ENCODE measurements at places on chromosomes 3 and 15.

- no peak for DNase-seq
These were observed 183.3 kb downstream of the AKAP13 start for GRCh38 chr15:85563731-85564130.

GRCh38 chr3:4935347-4935746 lies 43.9 kb upstream of the BHLHE40 start:
- no peak for DNase-seq

DNA sequence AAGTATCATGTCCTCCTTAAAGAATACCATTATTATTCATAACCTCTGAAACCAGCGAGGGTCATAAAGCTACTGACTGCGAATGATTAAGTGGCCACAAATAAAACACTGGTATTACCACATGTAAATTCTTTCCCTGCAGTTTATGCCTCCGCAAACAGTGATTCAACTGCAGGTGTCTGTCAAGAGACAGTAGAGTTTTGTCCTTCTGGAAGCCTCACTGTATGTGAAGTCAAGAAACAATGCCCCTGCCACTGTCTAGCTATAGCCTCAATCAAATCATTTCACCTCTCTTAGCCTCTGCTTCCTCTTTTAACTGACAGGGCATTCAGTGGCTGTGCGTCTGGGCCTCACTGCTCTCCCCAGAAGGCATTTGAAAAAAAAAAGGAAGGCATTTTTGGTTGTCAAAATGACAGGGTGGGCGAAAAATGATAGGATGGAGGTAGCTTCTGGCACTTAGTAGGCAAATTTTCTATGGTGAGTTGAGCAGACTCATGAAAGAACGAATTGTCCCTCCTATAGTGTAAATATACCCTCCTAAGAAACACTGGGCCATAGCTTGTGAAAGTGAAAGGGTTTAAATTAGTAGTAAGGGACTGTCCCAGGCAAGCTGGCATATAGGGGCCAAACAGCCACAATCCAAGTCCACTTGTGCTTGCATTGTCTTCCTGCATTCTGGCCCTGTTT lies 66.7 kb downstream of the FILIP1L start:
- DNase-seq, result no peak

DNA sequence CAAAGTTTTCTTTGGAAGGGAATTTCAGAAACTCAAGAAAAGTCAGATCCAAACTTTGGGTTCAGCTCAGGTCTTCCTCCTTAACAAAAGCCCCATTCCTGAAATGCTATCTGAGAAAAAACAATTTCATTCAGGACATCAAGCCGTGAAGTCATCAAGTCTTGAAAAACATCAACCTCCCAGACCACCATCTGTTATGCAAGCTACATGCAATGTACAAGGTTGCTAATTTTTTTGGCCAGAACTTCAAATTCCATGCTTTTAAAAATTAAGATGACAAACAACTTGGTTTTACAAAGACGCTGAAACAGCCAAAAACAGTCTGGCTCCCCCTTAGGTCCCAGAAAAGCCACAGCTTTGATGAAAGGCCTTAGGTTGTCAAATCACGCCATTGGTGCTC lies 53.9 kb upstream of the WNT5A start:
- no peak for DNase-seq

GRCh38 chr3:188202358-188203138 lies 48.6 kb downstream of the LPP start:
- no peak for DNase-seq

DNA sequence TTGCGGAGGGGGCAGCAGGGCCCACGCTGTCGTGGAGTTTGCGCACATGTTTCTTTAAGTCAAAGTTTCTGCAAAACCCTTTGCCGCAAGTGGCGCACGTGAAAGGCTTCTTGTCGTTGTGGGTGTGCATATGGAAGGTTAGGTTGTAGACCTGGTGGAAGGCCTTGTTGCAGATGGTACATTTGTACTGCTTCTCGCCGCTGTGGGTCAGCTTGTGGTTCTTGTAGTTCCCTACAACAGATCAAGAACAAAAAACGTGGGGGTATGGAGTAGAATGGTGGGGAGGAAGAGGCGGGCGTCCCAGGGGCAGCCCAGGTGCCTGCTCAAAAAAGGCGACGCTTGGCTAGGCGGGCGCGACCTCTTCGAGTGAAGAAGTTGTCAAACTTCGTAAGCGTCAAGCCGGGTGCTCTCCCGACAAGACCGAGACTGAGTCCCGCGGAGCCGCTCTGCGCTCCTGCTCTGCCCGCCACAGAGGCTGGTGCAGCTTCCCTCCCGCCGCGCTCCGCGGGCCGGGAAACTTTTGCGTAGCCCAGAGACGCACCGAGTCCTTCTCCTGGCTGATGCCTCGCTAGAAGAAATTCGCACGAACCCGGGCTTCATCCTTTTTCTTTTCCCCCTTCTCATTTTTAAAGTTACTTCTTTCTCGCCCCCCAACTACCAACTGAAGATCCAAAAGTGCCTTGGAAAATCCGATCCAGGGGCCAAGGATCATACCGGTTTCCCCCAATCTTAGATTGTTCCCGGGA lies 3.1 kb downstream of the FEZF2 start:
- no peak for DNase-seq

DNA sequence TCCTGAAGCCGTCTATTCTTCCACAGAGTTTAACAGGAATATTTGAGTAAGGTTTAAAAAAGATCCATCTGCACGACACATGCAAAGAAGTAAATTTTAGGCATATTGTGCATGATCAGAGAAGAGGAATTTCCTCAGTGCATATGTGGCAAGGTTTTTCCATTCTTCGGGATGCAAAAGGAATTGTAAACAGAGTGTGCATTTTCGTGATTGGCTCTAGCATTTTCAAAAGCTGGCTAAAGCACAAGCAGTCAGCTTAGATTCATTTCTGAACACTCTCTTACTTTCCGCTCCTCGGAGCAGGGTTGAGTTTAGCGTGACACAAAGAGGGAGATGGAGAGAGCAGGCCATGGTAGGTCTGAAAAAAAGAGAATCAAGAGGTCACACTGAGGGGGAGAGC lies 128.2 kb downstream of the ADAMTS9 start:
- DNase-seq, result peak; percentile 85

DNA sequence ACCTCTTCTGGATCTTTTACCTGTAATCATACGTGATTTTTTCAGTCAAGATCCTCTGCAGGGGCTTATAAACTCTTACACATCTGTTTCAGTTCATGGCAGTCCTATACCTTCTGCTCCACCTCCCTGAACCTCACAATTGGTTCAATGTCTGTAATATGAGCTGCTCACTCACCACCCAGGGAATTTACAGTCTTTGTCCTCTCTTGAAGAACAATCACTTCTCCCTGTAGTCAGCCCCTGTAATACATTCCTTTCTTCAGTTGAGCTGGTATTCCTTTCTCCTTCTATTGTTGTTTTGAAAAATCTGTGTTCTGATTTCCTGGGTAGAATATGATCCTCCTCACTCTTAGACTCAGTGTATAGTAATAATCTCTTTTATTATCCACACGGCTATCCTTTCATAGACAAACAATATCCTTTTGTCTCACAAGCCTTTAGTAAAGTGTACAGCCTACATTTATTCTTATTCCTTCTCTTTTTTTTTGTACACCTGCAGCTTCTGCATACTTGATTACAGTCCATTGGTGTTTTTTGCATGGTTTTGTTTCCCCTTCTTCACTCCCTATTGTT lies 101.8 kb downstream of the NECTIN3 start:
- peak; percentile 5 for DNase-seq

DNA sequence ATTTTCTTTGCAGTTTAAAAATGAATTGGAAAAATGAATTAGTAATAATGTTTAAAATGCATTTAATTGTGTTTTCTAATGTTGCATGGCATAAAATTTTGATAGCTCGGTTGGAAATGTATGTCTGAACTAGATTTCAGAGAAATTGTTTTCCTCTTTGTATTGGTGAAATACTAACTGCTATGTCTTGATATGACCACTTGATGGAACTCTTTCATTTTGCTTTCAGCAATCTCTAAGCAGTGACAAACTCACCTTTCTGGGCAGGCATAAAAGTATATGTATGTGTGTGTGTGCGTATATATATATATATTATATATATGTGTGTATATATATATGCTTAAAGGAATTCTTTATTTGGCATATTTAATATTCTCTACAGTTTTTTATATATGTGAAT lies 239.3 kb upstream of the ZNF717 start:
- peak; percentile 19 for DNase-seq

- no peak for DNase-seq
These were observed 227.7 kb downstream of the ZNF621 start for GRCh38 chr3:40752492-40752891.

DNA sequence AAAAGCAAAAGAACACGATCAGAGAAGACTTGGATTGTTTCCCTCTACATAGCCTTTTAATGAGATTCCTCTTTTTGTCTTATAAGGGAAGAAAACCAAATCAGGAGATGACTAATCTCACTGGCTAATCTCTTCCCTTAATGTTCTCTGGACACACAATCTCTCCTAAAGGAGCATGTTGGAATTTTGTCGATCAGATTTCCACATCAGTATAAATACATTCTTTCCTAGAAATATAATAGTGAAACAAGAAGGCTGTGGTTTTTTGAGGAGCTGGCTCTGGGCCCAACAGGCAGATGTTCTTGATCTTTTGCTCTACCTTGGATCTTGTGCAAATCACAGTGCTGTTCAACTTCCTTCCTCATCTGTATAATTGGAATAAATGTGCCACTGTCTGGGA lies 94.0 kb downstream of the GTPBP8 start:
- DNase-seq, result peak; percentile 93

DNA sequence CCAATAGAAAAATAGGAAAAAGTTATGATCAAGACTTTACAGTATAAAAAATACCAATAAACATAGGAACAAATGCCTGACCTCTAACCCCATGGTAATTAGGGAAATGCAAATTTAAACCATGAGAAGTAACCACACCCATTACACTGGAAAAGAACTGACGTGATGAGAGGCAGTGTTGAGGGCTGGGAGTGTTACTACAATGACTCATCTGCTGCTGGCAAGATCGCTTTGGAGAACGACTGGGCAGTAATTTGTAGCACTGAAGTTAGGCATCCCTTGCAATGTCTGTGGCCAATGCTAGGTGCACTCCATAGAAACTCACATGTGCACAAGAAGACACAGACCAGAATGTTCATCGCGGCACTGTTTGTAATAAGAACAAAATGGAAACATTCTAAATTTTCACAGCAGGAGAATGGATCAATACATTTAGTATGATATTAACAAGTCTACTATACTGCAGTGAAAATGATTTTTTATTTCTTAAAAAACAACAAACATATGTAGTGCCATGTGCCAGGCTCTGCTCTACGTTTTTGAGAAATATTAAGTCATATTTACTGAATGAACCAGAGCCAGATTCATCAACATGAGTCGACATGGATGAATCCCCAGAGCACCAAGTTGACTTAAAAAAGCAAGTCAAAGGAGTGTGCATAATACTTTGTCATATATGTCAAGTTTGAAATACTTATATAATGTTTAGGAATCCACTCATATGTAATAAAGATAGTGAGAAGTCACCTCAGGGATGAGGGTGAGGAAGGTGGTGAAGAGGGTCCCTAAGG lies 37.6 kb upstream of the EPHB3 start:
- DNase-seq, result peak; percentile 45

DNA sequence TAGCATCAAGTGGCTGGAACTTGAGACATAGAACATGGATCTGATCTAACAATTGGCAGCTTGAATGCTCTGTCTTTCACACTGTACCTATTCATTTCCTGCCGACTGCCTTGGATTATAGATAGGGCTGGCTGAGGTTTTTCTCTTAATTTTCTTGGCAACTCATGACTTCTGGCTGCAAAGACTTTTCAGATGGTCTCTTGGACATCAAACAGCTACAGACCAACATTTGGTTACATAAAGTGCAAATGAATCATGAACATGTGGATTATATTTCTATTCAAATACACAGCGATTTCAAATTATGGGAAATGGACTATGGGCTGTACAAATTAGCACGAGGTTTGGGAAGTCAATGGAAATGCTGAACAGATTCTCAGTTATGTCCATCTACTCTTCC lies 26.2 kb upstream of the IL16 start:
- peak; percentile 31 for DNase-seq

DNA sequence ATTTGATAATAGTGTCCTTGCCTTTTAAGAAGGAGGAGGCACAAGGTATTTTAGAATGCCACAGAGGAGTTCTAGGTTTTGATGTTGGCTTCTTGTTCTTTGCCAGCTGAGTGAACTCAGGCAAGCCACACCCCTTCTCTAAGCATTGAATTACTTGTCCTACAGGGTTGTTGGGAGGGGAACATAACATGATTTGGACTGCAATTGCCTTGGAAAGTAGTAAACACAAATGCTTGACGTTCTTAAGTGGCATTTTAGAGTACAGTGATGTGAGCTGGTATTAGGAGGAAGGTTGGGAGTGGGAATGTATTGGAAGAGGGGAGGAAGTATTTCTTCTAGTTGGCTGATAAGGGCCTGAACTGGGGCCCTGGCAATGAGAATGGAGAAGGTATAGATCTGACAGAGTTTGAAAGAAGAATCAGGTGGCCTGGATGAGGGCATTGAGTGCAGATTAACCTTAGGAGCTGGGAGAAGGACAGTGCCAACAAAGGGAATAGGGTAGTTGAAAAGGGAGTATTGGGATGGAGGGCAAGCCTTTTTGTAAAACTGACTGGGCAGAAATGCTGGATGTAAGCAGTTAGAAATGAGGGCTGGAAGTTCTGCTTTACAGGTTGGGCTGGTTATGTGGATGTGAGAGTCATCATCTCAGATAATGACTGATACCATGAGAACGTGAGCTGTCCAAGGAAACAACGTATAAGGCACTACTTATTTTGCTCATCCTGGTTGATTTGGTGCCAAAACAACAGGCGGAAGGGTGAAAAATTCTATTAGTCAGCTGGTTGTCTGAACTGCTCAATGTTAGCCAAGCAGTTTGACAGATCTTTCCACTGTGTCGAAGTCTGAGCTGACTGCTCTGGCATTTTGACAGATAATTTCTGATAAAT lies 16.7 kb downstream of the KAT2B start:
- peak; percentile 42 for DNase-seq

DNA sequence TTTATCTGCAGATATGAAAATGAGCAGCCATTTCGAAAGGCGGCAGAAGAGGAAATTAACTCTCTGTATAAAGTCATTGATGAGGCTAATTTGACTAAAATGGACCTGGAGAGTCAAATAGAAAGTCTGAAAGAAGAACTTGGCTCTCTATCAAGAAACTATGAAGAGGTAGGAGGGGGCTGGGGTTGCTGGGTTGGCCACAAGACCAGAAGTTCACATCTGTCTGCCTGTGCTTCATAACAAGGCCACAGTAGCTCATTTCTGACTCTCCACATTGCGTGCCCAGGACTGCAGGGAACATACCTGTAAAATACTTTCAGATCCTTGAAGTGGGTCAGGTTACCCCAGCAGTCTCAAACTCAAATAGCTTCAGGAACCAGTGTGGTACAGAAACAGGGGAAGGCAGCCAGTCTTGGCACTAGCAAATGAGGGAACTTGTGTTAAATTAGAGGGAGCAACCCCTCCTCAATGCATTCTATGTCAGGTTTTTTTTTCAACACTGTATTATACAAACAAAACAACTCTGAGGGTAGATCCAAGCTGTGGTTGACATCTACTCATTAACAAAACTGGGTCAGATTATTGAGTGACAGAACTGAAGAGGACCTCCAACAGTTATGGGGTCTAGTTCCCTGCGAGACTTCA lies 48.7 kb downstream of the BFSP2 start:
- peak; percentile 35 for DNase-seq

DNA sequence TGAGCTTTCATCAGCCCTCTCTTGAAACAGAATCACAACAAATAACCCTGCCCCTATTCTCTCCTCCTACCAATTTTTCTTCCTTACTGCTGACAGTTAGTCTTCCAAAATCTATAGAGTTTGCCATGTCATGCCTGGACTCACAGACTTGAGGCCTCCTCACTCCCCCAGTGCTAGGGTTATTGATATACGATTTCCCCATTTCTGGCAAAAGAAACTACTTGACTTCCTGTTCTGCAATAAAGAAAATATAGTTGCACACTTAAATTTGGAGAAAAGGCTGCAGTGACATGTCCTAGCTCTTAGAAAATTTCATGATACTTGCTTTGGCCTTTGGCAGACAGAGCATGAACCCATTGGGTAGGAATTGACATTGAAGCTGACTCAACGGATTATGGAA lies 75.9 kb downstream of the CYP19A1 start:
- DNase-seq, result no peak
